ENCODE measurements at places on chromosomes 1 and 21. TPM values are rescaled to one million over a fixed set of nuclear protein-coding genes. Genes with fewer than 3 reads are reported as not detected.

OPRD1 gene
- total RNA-seq: 0.31 TPM

TSPAN1 gene
- total RNA-seq: 0.31 TPM

ESPN gene
- not detected for total RNA-seq

CTNNBIP1 gene
- 40.1 TPM for total RNA-seq

HRNR gene
- not detected for total RNA-seq

ANGPTL3 gene
- not detected for total RNA-seq

PEX14 gene
- 9.2 TPM for total RNA-seq

GJB3 gene
- not detected for total RNA-seq

TATDN3 gene
- total RNA-seq: 29.3 TPM

ARHGEF16 gene
- 0.16 TPM for total RNA-seq

KRTAP19-8 gene
- not detected for total RNA-seq

CR1 gene
- total RNA-seq: 0.31 TPM

DIRAS3 gene
- 0.94 TPM for total RNA-seq

FAM131C gene
- 1.7 TPM for total RNA-seq

FCRLA gene
- total RNA-seq: not detected

CHIA gene
- not detected for total RNA-seq

ESRRG gene
- 6.9 TPM for total RNA-seq

MAPKAPK2 gene
- 8.1 TPM for total RNA-seq

GRIK1 gene
- total RNA-seq: 7.5 TPM

ZNF593OS gene
- not detected for total RNA-seq

KCND3 gene
- total RNA-seq: 12.6 TPM

UMODL1 gene
- total RNA-seq: not detected

CAPN9 gene
- total RNA-seq: 0.16 TPM

ZC3H11A gene
- 83.0 TPM for total RNA-seq

LRRN2 gene
- total RNA-seq: 12.8 TPM

FAM72D gene
- total RNA-seq: 1.1 TPM

LRP8 gene
- 86.6 TPM for total RNA-seq

SLC27A3 gene
- total RNA-seq: 14.5 TPM

SPATA45 gene
- not detected for total RNA-seq

TLCD4 gene
- total RNA-seq: 20.9 TPM

TMEM52 gene
- 1.1 TPM for total RNA-seq

ZSWIM5 gene
- total RNA-seq: 22.6 TPM

SH3BGR gene
- 3.7 TPM for total RNA-seq

KCNE2 gene
- total RNA-seq: not detected

TRIM46 gene
- total RNA-seq: 21.1 TPM

LCE3D gene
- not detected for total RNA-seq

TTC22 gene
- 0.16 TPM for total RNA-seq

S100A9 gene
- total RNA-seq: 26.5 TPM

KRTAP11-1 gene
- not detected for total RNA-seq

SHISA4 gene
- total RNA-seq: 16.1 TPM

HES4 gene
- 15.1 TPM for total RNA-seq

LEFTY2 gene
- total RNA-seq: 0.47 TPM

FCRL2 gene
- not detected for total RNA-seq

GSTM5 gene
- 1.9 TPM for total RNA-seq

CFH gene
- total RNA-seq: 34.3 TPM

HPDL gene
- total RNA-seq: 0.62 TPM

PDC gene
- not detected for total RNA-seq

GBP7 gene
- total RNA-seq: not detected

NUF2 gene
- total RNA-seq: 5.1 TPM

KRTAP12-2 gene
- total RNA-seq: not detected

LRRC38 gene
- not detected for total RNA-seq
